ENCODE measurements at places on chromosomes 4 and X.

- DNase-seq, result no peak
Observed at GRCh38 chr4:165588534-165589315, 209.9 kb downstream of the CPE start.

GRCh38 chrX:7316887-7317286, 168.9 kb upstream of the PUDP start:
- DNase-seq, result no peak

DNA sequence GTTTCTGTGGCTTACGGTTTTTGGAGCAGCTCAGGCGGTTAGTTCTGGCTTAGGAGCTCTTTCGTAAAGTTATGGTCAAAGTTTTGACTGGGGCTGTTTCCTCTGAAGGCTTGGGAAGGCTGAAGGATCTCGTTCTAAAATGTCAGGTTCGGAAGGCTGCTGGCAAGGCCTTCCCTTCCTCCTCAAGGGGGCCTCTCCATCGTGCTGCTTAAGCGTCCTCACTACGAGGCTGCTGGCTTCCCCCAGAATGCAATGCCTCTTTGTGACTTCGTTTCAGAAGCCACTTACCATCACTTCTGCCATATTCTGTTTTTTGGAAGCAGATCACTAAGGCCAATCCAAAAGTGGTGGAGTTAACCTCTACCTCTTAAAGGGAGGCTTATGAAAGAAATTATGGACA, 1196.4 kb upstream of the TENM3 start:
- DNase-seq, result no peak

DNA sequence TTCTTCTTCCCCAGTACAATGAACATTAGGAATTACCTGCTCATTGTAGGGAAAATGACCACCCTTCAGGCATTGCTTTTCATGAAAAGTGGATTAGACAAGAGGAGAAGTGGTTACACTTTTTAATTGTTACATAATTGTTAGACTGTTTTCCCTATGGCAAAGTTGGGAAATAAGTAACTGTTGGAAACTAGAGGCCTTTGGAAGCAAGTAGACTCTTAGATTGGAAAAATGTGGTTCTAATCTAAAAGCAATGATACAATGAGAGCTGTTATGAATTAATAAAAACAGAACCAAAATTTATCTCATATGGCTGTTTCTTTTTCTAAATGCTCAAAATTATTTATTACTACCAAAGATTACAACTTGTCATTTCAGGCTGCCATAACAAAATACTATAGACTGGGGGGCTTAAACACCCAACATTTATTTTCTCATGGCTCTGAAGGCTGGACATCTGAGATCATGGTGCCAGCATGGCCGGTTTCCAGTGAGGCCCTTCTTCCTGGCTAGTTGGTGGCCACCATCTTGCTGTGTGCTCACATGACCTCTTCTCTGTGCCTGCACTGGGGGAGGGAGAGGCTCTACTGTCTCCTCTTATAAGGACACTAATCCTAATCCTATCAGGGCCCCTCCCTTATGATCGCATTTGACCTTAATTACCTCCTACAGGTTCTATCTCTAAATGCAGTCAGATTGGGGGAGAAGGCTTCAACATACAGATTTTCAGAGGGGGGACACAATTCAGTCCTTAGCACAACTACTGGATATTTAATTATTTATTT, 12.5 kb downstream of the CC2D2A start:
- DNase-seq, result no peak

- DNase-seq, result no peak
Observed at GRCh38 chr4:147853706-147854105, 121.8 kb downstream of the ARHGAP10 start.

DNA sequence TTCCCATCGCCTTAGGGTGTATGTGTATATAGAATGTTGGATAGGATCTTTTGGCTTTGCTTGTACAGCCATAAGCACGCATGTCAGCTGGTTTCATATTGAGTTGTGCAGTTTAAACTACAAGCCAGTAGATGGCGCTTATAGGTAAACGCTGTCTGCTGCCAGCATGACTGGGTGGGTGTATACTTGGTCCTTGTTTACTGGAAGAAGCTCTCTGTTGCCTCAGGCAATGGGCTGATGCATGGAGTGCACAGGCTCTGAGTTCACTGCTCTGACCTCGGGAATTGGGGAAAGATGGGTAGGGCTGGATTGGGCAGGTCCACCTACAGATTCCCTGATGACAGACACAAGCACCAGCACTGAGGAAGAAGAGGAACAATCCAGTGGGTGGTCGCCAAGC, 831.5 kb downstream of the STIM2 start:
- no peak for DNase-seq

DNA sequence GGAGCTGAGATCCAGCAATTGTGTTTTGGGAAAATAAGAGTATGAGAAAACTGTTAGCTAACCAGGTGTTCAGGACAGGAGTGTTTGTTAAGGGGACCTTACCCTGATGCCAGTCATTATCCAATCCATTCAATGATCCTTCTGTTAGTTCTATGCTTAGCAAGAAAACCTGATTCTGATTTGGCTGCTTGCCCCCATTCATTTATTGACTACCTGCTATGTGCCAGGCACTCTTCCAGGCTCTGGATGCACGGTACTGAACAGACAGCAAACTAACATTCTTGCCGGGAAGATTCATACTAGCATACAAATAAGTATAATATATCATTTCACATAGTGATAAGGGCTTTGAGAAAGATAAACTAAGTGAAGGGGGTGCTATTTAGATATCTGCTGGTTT, 1.0 kb upstream of the MECP2 start:
- no peak for DNase-seq

All from amygdala (tissue), 56 donors.